Cerebellum (tissue), 4 donors: ENCODE measurements at places on chromosomes 13 and 19.

DNA sequence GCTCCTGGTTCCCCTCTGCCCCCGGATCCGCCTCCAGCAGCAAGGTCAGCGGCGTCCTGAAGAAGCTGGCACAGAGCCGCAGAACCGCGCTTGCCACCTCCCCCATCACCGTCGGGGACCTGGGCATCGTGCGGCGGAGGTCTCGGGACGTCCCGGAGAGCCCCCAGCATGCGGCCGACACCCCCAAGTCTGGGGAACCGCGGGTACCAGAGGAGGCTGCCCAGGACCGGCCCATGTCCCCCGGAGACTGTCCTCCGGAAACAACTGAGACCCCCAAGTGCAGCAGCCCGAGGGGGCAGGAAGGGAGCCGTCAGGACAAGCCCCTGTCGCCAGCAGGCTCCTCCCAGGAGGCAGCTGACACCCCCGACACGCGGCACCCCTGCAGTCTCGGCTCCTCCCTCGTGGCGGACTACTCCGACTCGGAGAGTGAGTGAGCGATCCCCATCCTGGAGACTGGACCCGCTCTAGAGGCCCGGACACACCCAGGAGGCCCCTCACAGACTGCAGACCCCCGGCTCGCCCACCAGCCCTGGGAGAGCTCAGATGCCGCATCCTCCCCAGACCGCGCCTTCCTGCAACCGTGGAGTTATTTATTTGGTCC is 1.6 kb upstream of the MRI1 start:
- no peak for DNase-seq

- no peak for DNase-seq
Measured at GRCh38 chr19:18533058-18533457, 10.3 kb downstream of the FKBP8 start.

GRCh38 chr13:104976986-104977385 is 1558.5 kb downstream of the EFNB2 start:
- DNase-seq = no peak

- DNase-seq = no peak
Measured at GRCh38 chr13:102260256-102260655, 141.6 kb downstream of the FGF14 start.

GRCh38 chr13:95779522-95779921 is 102.6 kb downstream of the DNAJC3 start:
- no peak for DNase-seq
